NCI-H187 treated with DMSO at 0.1 percent for 48 hours (cell line): ENCODE measurements at places on chromosomes 11 and 22.

DNA sequence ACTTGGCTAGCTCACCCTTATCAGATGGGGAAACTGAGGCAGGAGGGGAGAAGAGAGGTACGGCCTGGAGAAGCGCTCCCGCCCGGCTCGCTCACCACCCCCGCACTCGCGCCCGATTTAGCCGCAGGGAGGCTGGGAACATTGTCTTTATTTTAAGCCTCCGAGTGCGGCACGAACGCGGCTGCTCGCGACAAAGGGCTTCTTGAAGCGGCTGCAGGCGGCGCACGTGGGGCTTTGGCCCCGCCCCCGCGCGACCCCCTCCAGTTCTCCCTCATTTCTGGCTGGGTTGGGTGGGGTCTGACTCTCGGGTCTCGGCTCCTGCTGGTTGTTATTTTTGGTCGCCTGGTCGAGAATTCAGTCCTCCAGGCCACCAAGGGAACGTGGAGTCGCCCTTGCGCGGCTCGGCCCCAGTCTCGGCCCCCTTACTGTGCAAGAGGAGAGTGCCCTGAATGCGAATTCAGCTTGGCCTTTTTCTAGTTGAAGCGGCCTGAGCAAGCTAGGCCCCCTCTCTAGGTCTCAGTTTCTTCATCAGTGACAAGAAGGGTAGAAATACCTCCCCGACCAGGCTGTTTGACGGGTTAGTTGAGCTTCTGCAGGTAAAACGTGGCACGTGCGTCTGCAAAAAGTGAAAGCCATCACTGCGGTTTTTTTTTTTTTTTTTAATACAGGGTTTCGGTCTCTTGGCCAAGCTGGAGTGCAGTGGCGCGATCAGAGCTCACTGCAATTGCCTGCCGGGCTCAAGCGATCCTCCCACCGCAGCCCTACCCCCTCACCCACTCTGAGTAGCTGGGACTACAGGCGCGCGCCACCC is 2.6 kb upstream of the CHRM1 start:
- no peak for DNase-seq

GRCh38 chr22:24977370-24978221 is 25.1 kb downstream of the KIAA1671 start:
- DNase-seq: no peak

- no peak for DNase-seq
Observed at GRCh38 chr11:10797001-10797400, 11.7 kb downstream of the EIF4G2 start.

DNA sequence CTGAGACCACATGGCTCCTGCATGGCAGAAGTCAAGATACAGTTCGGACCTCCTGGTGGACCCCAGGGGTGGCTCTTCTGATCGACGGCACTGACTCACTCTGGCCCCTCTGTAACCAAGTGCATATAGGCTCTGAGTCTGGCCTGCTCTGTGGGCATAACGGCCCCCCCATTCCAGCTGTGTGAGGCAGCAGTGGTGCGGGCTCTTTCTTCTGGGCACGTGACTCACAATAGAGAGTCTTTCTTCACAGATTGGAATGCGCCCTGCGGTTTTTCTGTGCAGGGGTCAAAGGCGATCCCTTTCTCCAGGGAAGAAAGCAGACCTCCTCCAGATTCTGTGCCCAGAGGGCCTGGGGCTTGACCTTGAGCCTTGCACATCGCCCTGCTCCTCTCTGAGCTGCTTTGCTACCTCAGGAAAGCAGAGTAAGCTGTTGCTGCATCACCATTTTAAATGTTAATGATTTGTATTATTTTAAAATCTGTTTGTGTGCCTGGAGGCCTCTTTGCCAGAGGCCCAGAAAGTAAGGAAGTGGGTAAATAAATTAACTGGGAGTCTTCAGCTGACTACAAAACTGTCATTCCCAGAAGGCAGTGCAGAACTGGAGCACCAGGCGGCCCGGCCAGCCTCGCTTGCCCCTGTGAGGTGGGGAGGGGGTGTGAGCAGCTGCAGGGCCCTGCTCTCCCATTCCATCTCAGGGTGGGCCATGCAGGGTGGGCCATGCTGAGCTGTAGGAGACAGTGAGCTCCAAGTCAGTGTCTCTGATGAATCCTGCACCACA is 199.0 kb downstream of the GRIK4 start:
- no peak for DNase-seq

DNA sequence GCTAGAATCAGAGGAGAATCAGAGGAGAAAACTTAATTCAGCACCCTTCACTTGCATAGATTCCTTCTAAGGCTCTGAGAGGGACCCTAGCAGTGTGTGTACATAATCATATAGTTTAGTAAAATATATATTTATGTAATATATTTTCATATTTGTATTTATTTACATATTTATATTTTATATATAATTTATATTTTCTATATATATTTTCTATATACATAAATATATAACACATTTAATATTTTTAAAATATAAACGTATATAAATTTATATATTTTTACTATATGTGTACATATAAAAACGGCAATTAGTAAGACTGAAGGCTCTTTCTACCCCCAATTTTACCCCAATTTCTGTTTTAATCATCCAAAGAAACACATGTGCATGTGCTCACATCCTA is 80.3 kb downstream of the NXPE2 start:
- DNase-seq: no peak
